Posterior vena cava (tissue), 2 donors: ENCODE measurements at places on chromosomes 5 and 9.

DNA sequence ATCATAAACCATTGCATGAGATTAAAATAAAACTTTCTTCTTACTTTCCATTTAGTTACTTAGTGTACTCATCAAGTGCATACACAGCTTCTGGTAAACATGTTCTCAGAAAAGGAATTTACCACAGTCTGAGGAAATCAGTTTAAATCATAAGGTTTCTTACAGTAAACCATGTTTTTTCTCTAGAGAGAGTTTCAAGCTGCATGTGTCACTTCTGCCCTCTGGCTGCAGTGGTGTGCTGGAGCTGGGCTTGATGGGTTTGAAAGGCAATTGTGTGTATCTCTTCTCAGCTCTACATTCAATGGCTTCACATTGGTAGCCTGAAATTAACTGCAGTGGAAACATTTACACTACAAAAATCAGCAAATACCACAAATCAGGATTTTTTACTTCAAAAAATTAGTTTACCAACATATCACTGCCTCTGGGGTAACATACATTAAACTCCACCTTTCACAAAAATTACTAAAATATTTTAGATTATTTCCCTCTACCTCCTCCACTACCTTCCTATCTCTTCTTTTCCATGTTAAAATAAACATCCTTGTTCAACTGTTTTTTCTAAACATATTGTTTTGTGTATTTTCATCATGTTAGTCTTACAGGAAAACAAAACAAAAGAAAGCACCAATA lies 414.3 kb downstream of the ANXA1 start:
- no peak for DNase-seq

- no peak for DNase-seq
Measured at GRCh38 chr9:81848472-81848871, 79.8 kb upstream of the SPATA31D4 start.

- no peak for DNase-seq
Measured at GRCh38 chr9:114417511-114417910, 29.7 kb upstream of the AKNA start.

DNA sequence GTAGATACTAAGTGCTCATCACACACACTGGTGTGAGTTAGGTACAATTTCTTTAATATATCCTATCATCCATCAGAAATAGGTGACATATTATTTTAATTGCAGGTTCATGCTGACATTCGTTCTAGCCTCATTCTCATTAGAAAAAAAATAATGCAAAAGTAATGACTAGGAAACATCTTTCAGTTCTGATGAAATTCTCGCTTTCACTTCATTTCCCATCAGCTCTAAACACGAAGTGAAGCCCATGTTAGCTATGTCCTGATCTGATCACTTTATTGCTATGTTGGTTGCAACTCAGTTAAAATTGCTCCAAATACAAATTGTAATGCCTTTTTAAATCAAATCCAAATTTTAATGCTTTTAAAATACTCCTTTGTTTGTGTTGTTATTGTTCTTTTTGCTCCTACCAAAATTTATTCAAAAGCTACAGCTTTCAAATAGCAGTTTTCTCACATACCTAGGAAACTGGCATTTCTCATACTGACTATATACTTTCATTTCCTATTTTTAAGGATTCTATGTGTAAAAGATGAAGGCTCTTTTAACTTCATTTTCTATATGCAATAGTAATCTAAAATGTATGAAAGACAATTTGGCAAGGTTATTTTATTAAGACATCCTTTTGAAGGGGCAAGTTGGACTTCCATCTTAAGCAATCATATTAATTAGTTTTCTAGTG lies 1237.8 kb upstream of the ACO1 start:
- DNase-seq = no peak

DNA sequence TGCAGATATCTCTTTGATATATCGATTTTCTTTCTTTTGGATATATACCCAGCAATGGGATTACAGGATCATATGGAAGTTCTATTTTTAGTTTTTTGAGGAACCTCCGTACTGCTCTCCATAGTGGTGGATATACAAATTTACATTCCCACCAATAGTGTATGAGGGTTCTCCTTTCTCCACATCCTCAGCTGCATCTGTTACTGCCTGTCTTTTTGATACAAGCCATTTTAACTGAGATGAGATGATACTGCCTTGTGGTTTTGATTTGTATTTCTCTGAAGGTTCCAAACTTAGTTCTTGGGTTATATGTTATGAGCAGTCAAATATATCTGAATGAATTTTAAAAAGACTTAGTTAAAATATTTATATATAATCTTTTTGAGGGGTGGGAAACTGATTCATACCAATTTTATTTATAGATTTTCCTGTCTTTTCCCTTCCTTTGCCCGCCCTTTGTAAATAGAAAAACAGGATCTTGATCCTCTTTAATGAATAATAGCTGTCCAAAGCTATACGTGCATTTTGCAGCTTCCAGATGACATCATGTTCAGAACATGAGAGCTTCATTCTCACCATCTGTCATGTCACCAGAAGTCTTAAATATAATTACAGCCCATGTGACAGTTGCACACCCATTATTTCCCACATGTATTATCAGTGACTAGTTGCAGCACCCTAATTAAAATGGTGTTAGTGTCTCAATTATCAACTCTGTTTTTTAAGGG lies 6.2 kb upstream of the ARHGEF28 start:
- no peak for DNase-seq

- peak; percentile 42 for DNase-seq
Measured at GRCh38 chr5:179113143-179113530, 53.0 kb downstream of the ZNF354C start.

GRCh38 chr5:6819521-6819920 lies 106.3 kb downstream of the TENT4A start:
- no peak for DNase-seq

DNA sequence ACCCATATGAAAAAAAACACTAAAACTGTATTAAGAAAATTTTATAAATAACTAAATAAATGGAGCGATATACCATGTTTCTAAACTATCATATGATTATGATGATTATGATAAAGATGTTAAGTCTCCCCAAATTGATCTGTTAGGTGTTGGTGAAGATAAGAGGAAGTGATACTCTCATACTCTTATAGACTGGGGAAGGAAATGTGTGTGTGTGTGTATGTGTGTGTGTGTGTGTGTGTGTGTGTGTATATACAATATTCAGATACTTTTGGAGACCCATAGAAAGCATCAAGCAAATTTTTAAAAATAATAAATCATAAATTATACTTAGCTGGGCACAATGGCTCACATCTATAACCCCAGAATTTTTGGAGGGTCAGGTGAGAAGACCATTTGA lies 62.9 kb downstream of the TMEM232 start:
- no peak for DNase-seq

DNA sequence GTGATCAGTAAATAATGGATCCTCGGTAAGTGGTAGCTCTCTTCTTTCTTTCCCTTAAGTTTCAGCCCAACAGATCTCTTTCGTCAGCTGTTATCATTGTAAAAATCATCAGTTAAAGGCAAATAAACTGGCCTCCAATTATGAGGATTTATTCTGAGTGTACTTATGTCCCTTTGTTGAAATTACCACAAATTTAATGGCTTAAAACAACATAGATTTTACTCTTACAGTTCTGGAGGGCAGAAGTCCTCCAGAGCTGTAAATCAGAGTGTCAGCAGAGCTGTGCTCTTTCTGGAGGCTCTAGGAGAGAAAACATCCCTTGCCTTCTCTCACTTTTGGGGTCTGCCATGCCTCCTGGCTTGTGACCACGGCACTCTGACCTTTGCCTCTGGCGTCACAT lies 104.6 kb downstream of the INSYN2B start:
- no peak for DNase-seq

GRCh38 chr5:82164176-82164976 lies 113.8 kb downstream of the RPS23 start:
- DNase-seq = no peak

- DNase-seq = no peak
Measured at GRCh38 chr9:136840877-136841645, 1.2 kb upstream of the AJM1 start.

DNA sequence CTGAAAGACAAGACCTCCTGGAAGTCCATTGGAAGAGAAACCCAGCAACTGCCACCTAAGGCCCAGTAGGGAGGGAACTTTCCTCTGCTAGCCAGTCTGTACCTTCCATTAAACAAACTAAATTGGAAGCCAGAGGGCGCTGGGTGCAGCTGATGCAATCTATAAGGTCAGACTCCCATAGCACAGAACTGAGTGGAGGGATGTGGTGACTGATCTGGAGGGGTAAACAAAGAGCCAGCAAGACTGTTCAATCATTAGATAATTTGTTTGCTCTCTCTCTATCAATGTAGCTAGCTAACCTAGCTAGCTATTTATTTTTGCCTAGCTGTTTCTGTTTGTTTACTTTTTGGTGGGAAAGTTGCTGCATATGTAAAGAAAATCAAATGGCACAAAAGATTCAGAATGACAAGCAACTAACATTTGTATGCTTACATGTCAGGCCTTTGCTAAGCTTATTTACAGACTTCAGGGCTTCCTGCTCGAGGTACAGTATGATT lies 291.8 kb upstream of the DAB2 start:
- DNase-seq = no peak

DNA sequence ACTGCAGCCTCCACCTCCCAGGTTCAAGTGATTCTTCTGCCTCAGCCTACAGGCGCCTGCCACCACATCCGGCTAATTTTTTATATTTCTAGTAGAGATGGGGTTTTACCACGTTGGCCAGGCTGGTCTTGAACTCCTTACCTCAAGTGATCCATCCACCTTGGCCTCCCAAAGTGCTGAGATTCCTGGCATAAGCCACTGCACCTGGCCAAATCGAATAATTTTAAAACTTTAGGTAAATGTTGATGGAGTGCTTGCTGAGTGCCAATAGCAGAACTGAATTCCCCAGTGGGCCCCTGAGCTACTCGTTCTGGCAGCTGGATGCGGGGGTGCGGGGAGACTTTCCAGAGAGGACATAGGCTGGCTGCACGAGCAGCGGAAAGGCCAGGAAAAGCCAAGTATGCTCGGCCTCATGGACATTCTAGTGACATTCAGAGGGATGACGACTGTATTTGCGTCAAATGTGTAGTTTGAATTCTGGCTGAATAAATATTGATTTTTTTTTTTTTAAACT lies 16.8 kb downstream of the TRAF2 start:
- no peak for DNase-seq

DNA sequence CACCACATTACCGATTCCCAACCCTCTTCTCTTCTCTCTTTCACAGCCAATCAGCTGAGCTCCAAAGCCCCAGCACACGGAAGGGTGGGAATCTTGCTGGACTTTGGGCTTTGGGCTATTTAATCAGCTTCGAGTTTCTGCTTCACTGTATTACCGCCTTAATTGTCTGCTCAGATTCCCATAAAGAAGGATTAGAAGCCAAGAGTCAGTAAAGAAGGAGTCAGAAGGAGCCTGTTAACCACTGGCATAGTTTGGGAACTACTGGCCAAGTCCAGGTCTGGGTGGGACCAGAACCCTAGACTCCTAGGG lies 4.4 kb downstream of the SPRY4 start:
- no peak for DNase-seq

DNA sequence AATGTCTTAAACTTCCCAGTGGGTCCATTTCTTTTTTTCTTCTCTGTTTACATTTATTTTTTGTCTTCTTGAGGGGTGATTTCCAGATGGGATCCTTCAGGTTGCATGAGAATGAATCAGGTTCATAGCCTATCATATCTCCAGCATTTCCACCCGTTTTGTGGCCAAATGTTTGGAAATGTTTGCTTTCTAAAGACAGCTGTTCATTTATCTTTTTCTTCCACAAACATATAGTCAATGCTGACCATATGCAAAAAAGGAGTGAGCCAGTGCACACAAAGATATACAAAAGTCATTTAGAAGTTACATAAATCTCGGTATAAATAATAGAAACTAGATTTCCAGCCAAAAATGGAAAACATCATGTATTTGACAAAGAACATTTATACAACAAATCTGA lies 71.6 kb upstream of the STC2 start:
- DNase-seq = no peak

GRCh38 chr5:176985516-176985915 lies 21.1 kb downstream of the UIMC1 start:
- DNase-seq = no peak

DNA sequence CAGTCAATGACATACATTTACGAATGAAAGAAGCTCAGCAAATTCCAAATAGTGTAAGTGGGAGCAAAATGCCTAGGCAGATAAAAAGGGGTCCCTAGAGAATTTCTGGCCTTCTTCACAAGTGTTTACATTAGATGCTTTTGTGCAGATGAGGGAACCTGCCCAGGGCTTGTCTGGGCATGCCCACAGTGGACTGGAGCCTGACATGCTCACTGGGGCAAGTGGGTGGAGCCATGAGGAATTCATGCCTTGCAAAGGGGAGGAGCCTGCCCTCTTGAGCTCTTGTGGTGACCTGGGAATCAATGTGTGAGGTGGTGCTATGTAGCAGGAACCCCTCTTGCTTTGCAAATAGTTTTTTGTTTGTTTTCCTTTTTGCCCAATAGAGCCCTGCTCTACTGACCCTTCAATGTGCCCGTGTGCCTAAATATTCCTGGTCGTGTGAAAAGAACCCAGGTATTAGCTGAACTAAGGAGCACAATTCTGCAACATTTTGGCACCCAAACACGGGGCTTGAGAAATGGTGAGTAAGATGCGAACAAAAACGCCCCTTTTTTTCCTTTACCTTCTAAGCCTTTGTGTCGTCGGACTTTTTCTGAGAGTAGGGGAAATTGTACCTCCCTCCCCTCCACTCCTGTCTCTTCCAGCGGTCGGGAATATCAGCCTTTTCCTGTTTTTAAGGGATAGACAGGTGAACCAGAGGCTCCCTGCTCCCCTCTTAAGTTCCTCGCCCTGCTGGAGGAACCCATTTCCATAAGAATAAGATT lies 433.8 kb upstream of the CDH9 start:
- DNase-seq = no peak

- DNase-seq = no peak
Measured at GRCh38 chr9:89345476-89345875, 27.2 kb downstream of the SECISBP2 start.

DNA sequence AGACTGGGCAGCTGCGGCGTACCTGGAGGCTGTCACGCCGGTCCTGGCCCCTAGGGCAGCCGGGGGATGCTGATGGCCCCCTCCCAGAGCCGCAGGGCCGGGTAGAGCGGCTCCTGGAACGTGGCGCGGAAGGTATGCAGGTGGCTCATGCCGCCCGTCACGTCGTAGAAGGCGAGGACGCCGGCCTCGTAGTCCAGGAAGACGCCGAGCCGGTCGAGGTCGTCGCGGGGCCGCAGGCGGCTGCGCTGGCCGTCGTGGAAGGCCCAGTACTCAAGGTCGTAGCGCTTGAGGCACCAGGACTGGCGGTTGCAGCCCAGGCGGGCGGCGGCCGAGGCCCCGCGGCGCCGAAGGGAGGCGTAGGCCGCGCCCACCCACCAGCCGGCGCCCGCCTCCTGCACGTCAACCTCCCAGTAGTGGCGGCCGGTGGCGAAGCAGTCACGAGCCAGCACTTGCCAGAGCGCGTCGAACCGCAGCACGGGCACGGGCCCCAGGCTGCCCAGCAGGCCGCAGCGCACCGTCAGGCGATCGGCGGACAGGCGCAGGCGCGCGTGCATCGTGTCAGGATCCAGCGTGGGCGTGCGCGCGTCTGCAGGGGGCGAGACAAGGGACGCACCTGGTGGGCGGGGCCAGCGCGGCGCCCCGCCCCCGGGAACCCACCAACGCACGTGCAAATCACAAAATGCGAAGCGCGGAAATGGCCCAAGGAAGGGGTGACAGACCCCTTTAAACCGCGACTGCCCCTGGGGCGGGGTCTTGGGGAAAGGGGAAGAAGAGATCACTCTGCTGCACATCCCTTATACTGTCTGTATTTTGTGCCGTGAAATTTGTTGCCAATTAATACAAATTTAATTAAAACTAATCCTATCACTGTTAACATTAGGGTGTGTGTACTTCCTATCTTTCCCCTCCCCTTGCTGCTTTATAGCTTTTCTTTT lies 31.2 kb downstream of the NANS start:
- peak; percentile 85 for DNase-seq
